ENCODE measurements at places on chromosomes 5 and 9.

- DNase-seq: no peak
These were observed 364 bp downstream of the RPS6 start for GRCh38 chr9:19379697-19380046.

GRCh38 chr5:139647506-139648204, 494 bp upstream of the CXXC5 start:
- DNase-seq: no peak

DNA sequence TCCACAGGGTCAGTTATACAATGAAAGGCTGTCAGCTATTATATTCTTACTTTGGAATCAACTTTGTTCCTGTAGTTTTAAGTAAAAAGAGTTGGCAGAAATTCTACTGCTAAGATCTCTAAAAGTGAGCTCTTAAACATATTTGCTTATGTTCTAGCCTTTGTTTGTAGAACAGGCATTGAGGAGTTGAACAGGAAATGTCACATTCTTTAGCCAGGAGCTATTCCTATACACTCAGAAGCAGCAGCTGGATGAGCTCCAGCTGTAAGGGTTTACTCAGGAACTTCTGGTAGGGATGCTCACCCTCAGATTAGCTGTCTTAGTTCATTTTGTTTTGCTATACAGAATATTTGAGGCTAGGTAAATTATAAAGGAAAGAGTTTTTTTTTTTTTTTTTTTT, 22.4 kb upstream of the SPINK14 start:
- DNase-seq: no peak

DNA sequence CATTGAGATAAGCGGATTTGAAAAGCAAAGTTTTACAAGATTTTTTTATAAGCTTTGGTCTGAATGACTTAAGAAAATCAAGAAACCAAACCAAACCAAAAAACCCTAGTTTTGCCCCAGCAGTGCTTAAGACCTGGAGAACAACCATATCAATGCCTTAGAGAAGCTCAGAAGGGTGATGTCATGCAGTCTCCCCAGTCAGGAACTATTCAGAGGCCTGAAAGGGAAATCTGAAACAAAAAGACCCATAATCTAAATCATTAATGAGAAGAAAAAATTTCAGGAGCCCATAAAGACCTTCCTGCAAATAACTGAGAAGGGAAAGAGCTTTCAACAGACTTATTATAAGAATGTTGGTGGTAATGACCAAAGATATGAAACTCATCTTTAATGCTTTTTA, 280.1 kb downstream of the MARCHF11 start:
- DNase-seq: no peak

- no peak for DNase-seq
These were observed 147.3 kb downstream of the MTX3 start for GRCh38 chr5:79843450-79844388.

- DNase-seq: no peak
These were observed 91.8 kb upstream of the ZNF366 start for GRCh38 chr5:72599065-72599433.

Data from NB4 (cell line).